A549 treated with Mapracorat at 1 μM for 4 hours (cell line): ENCODE measurements at places on chromosomes 12 and 14. TPM values are rescaled to one million over a fixed set of nuclear protein-coding genes. Genes with fewer than 3 reads are reported as not detected.

The PSMB5 gene
- total RNA-seq, result 300 to 334 TPM (median 316 TPM) in 5 replicates

The KRT73 gene
- 0.06 TPM in 1 of 5 replicates, not detected in the others for total RNA-seq

The HCAR1 gene
- 0.02 to 0.06 TPM (median 0.05 TPM) in 3 of 5 replicates, not detected in the others for total RNA-seq

The KLRC3 gene
- 0.18 to 0.53 TPM (median 0.24 TPM) in 4 of 5 replicates, not detected in the other for total RNA-seq

The ATP5MC2 gene
- total RNA-seq, result 639 to 703 TPM (median 667 TPM) in 5 replicates

The LRP1 gene
- total RNA-seq, result 14.7 to 19.0 TPM (median 15.1 TPM) in 5 replicates

The CLEC7A gene
- total RNA-seq, result not detected in 5 replicates

The KIF26A gene
- total RNA-seq, result 1.7 to 4.3 TPM (median 4.2 TPM) in 5 replicates

The SART3 gene
- total RNA-seq, result 38.2 to 40.5 TPM (median 40.2 TPM) in 5 replicates

The TRAFD1 gene
- total RNA-seq, result 14.5 to 18.5 TPM (median 16.1 TPM) in 5 replicates
